ENCODE measurements at places on chromosomes 12 and 14. TPM values are rescaled to one million over a fixed set of nuclear protein-coding genes. Genes with fewer than 3 reads are reported as not detected.

Gene LAG3
- 2.6 TPM for total RNA-seq

GRCh38 chr14:58395562-58395811, 243 bp upstream of the TOMM20L start:
- no peak for DNase-seq
- peak overlapping the region; percentile 61 for H3K27ac ChIP-seq
- peaks cover 7% of the 10 kb centered on the region for H3K27me3 ChIP-seq
- H3K4me3 ChIP-seq = peak overlapping the region; percentile 83

DNA sequence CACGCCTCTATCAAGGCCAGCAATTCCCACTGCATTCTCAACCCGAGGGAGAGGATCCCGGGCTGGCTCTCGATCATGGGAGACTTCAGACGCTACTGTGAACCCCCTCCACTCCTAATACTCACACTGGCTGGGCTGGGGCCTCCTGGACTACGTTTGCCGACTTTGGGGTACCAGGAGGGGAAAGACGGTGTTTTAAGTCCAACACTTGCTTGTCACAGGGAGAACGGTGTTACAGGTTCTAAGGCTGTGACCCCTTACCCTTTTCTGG, 463 bp downstream of the NACA start:
- peaks cover 44% of the 10 kb centered on the region for H3K36me3 ChIP-seq
- H3K27me3 ChIP-seq = no peaks in the 10 kb centered on the region
- H3K4me3 ChIP-seq = peak overlapping the region; percentile 98
- peaks cover 49% of the 10 kb centered on the region for H3K4me1 ChIP-seq
- H3K27ac ChIP-seq = peak overlapping the region; percentile 98

DNA sequence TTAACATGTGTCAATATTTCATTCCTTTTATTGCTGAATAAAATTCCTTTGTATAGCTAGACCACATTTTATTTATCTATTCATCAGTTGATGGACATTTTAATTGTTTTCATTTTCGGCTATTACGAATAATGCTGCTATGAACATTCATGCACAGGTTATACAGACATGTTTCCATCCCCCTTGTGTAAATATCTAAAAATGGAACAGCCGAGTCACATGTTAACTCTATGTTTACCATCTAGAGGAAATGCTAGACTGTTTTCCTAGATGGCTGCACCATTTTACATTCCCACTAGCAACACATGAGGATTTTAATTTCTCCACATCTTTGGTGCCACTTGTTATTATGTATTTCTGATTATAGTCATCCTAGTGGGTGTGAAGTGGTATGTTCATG, 49.2 kb downstream of the HECTD4 start:
- no peak overlapping the region for H3K4me3 ChIP-seq
- no peak for DNase-seq
- H3K27ac ChIP-seq = no peak overlapping the region
- peaks cover 6% of the 10 kb centered on the region for H3K36me3 ChIP-seq

Gene AMN
- 18.3 TPM for total RNA-seq

- H3K36me3 ChIP-seq = no peaks in the 10 kb centered on the region
- no peak overlapping the region for H3K27ac ChIP-seq
- DNase-seq = no peak
- H3K4me1 ChIP-seq = no peaks in the 10 kb centered on the region
- peaks cover 15% of the 10 kb centered on the region for H3K27me3 ChIP-seq
Observed at GRCh38 chr12:55673638-55674037, 34.1 kb downstream of the ITGA7 start.

GRCh38 chr12:12185414-12185813, 81.4 kb downstream of the LRP6 start:
- no peaks in the 10 kb centered on the region for H3K27me3 ChIP-seq
- no peak for DNase-seq
- peaks cover 13% of the 10 kb centered on the region for H3K4me1 ChIP-seq
- no peak overlapping the region for H3K27ac ChIP-seq
- peaks cover 46% of the 10 kb centered on the region for H3K36me3 ChIP-seq

DNA sequence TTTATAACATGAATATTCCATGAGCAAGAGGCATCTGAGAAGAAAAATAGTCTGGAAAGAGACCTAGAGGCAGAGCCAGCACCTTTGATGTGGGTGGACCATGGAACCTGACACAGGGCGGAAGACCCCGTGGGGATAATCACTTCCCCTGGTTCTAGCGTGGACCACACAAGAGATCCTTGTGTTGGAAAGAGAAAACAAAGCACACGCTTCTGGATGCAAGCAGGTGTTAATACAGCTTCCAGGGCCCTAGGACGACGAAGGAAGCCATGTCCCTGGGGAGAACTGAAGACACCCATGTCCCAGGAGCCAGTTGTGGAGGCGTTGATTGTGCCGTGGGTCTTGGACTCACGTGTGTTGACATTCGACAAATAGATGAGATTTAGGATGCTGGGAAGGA, 102.9 kb downstream of the ADGRD1 start:
- H3K36me3 ChIP-seq = no peaks in the 10 kb centered on the region
- no peak overlapping the region for H3K4me3 ChIP-seq
- H3K27me3 ChIP-seq = peaks cover 11% of the 10 kb centered on the region
- no peak for DNase-seq
- peaks cover 29% of the 10 kb centered on the region for H3K4me1 ChIP-seq

GRCh38 chr12:126418400-126418799, 1353.2 kb downstream of the AACS start:
- no peak overlapping the region for H3K27ac ChIP-seq
- DNase-seq = no peak
- H3K4me1 ChIP-seq = no peaks in the 10 kb centered on the region
- peaks cover 3% of the 10 kb centered on the region for H3K27me3 ChIP-seq
- H3K36me3 ChIP-seq = no peaks in the 10 kb centered on the region
- H3K4me3 ChIP-seq = no peak overlapping the region

Gene DPY19L2
- total RNA-seq = 25.0 TPM

DNA sequence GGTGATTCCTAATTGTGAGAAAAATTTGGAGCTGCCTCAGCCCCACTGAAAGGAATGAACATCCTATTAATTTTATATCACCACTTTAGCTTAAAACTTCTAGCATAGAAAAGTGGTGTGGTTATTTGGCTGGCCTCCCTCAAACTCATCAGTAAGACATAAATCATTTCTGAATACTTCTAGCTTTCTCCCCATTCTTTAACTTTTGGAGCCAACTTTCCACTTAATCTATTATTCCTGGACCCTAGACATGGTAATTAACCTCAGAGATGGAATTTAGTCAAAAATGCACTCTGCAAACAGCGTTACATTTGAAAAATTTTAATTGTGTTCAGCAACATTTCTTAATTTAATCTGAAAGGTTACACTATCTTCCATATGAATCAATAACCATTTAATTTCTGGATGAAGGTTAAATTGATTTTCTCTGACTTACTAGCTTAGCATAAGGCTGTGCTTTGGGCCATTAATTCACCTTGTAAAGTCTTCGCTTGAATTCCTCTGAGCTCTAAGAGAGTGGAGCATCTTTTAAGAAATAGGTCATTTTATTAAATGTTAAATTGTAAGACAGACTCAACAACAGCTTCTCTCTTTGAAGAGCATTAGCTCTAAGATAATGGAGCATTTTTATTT, 753.6 kb upstream of the STXBP6 start:
- no peak overlapping the region for H3K27ac ChIP-seq
- no peaks in the 10 kb centered on the region for H3K27me3 ChIP-seq
- H3K4me3 ChIP-seq = no peak overlapping the region
- H3K4me1 ChIP-seq = no peaks in the 10 kb centered on the region

Gene EXOC3L4
- 4.1 TPM for total RNA-seq

Gene PLEKHD1
- total RNA-seq = 0.48 TPM

Gene OR6C74
- total RNA-seq = not detected

GRCh38 chr12:6701078-6701768, 608 bp upstream of the PIANP start:
- H3K4me3 ChIP-seq = peak overlapping the region; percentile 67
- H3K36me3 ChIP-seq = peaks cover 14% of the 10 kb centered on the region
- H3K27ac ChIP-seq = no peak overlapping the region
- peaks cover 83% of the 10 kb centered on the region for H3K27me3 ChIP-seq
- no peak for DNase-seq
- peaks cover 6% of the 10 kb centered on the region for H3K4me1 ChIP-seq

Gene TMBIM6
- 686 TPM for total RNA-seq

Gene CDK17
- total RNA-seq = 16.8 TPM

Data from type B pancreatic cell (in vitro differentiated cells).